Skin of body (tissue), 3 donors: ENCODE measurements at places on chromosomes 6 and 20. TPM values are rescaled to one million over a fixed set of nuclear protein-coding genes. Genes with fewer than 3 reads are reported as not detected.

GRCh38 chr6:23601811-23602345 lies 524.1 kb upstream of the NRSN1 start:
- DNase-seq: no peak

DNA sequence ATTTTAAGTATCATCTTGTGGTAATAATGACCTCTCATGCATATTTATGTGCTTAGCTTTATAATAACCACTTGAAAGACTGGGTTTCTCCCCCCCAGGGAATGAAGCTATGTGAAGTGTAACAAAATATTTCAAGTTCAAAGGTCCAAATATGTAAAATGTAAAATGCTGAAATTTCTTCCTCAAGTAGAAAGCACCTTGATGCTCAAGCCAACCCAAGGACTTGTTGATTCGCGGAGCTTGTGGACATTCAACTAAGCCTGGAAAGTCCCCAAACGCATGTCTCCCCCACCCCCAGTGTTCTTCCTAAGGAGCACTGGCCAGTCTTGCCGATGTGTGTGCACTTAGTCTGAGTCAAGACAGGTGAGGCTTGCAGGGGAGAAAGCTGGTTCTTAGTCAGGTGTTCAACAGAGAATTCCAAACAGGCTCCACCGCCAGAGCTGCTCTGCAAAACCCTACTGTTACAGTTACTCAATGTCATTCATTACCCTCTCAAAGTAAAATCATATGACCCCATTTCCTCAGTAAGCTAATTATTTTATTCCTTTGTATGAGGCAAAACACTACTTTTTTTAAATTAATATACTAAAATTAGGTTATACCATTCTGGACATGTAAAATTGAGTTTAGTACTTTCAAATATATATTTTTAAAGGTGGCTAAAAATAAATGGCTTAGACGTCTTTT lies 46.9 kb upstream of the QKI start:
- DNase-seq: no peak

- no peak for DNase-seq
Observed at GRCh38 chr20:39641423-39641822, 679.3 kb downstream of the DHX35 start.

GRCh38 chr20:61764471-61765025 lies 301.1 kb downstream of the TAF4 start:
- no peak for DNase-seq

DNA sequence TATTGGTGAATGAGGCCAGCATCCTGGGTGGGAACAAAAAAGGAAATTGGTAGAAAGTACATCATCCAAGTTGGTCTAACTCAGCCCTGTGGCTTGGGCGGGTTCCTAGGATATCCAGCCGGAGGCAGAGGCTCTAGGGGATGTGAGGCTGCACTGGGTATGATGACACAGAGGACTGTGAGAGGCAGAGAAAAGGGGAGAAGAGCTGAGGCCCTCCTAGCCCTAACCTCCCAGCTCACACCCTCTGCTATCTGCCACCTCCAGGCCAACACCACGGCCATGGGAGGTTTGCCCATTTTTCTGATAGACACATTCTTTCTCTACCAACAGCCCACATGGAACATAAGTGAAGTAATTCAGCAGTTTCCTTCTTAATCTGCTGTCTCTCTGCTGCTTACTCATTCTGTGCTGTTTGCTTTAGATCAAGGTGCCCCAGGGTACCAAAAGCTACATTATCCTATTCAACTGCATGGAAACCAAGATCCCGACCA lies 284.4 kb downstream of the ESR1 start:
- DNase-seq: no peak

Gene MACROD2
- 17.6 TPM for total RNA-seq

Gene DUSP15
- 3.2 TPM for total RNA-seq
